Islet precursor cell (in vitro differentiated cells): ENCODE measurements at places on chromosomes 11 and 22.

DNA sequence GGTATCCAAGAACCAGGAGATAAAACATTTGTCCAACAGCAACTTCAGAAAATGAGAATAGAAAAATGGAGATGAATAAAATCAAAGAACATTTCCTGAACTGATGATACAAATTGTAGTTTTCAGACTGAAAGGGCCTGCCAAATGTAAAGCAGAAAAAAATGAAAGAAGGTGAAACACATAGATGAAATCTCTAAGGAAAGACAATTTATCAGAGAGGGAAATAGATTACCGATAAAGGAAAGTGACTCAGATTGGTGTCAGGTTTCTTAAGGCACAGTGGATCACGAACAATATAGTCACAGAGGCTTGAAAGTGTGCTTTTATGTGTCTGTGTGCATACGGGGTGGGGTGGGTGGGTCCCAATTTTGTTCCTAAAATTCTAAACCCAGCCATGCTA, 4.1 kb upstream of the STT3A start:
- DNase-seq: no peak

- no peak for DNase-seq
Measured at GRCh38 chr11:30916764-30917163, 330.6 kb upstream of the MPPED2 start.

- no peak for DNase-seq
Measured at GRCh38 chr11:103898577-103899336, 137.7 kb upstream of the DDI1 start.

- peak; percentile 55 for DNase-seq
Measured at GRCh38 chr11:117877120-117877784, 794 bp upstream of the FXYD6 start.

DNA sequence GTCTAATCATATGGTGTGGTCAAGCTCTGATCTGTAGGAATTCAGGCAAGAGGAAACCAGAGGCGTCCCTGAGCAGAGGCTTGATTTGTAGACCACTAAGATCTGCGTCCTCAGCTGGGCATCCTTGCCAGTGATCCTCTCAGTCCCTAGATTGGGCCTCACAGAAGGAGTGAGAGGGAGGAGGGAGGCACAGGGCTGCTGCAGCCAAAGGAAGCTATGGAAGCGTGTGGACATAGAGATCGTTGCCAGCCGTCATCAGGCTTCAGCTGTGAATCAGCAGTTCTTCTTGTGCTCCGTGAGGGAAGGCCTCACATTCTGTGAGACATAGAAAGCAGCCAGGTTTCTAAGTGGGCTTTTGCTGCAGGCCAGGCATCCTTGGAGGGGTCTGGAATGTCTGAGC, 254.6 kb upstream of the KIRREL3 start:
- DNase-seq: no peak
